NCI-H1436 treated with DMSO at 0.1 percent for 48 hours (cell line): ENCODE measurements at places on chromosomes 5 and 9.

- DNase-seq = no peak
Measured at GRCh38 chr9:13487071-13487470, 207.6 kb upstream of the MPDZ start.

- no peak for DNase-seq
Measured at GRCh38 chr9:119126040-119126439, 243.2 kb downstream of the BRINP1 start.

GRCh38 chr5:26763215-26763614, 275.2 kb downstream of the CDH9 start:
- DNase-seq = no peak

DNA sequence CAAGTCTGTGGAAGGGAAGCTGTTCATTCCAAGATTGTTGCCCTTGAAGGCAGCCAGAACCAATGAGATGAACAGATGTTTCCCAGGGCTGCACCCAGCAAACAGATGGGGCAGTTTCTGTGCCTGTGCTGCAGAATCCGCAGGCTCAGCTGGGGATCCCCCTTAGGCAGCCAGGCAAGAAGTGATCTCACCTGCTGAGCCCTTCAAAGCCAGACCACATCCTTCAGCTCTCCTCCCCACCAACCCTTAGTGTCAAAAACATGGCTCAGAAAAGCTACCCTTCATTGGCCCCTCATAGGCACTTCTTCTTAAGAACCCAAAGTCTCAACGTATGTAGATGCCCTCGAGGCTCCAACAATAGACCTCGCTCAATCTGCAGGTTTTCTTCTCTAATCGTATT, 626.7 kb downstream of the CCDC171 start:
- no peak for DNase-seq

- DNase-seq = no peak
Measured at GRCh38 chr5:154418344-154418820, 27.4 kb upstream of the SAP30L start.
